ENCODE measurements at places on chromosomes 3 and 15. TPM values are rescaled to one million over a fixed set of nuclear protein-coding genes. Genes with fewer than 3 reads are reported as not detected.

GRCh38 chr3:141525814-141526213, 39.0 kb downstream of the RASA2 start:
- H3K27me3 ChIP-seq: no peaks in the 10 kb centered on the region
- H3K27ac ChIP-seq: peak overlapping the region; percentile 92
- no peak for DNase-seq
- no peak overlapping the region for H3K4me3 ChIP-seq
- peaks cover 7% of the 10 kb centered on the region for H3K36me3 ChIP-seq

GRCh38 chr3:58608648-58609047, 31.5 kb upstream of the FAM107A start:
- no peaks in the 10 kb centered on the region for H3K36me3 ChIP-seq
- no peak overlapping the region for H3K27ac ChIP-seq
- DNase-seq: no peak

SLC12A1 gene
- not detected for total RNA-seq

GOLGA8R gene
- total RNA-seq: 2.2 TPM

GRCh38 chr15:31502541-31503229, 176.1 kb downstream of the KLF13 start:
- no peak for DNase-seq
- no peak overlapping the region for H3K27ac ChIP-seq
- peaks cover 4% of the 10 kb centered on the region for H3K4me1 ChIP-seq
- H3K4me3 ChIP-seq: no peak overlapping the region
- H3K27me3 ChIP-seq: no peaks in the 10 kb centered on the region
- H3K36me3 ChIP-seq: no peaks in the 10 kb centered on the region

CHRD gene
- not detected for total RNA-seq

MITF gene
- 0.50 TPM for total RNA-seq

GRCh38 chr15:97995881-97996603, 35.5 kb downstream of the ARRDC4 start:
- DNase-seq: no peak
- H3K27ac ChIP-seq: no peak overlapping the region
- no peaks in the 10 kb centered on the region for H3K36me3 ChIP-seq
- H3K4me1 ChIP-seq: peaks cover 7% of the 10 kb centered on the region
- peak overlapping the region; percentile 0 for H3K4me3 ChIP-seq

- no peak for DNase-seq
- no peaks in the 10 kb centered on the region for H3K27me3 ChIP-seq
- H3K4me3 ChIP-seq: no peak overlapping the region
- peak overlapping the region; percentile 51 for H3K27ac ChIP-seq
Measured at GRCh38 chr15:68830141-68830785, 9.6 kb upstream of the ANP32A start.

DNA sequence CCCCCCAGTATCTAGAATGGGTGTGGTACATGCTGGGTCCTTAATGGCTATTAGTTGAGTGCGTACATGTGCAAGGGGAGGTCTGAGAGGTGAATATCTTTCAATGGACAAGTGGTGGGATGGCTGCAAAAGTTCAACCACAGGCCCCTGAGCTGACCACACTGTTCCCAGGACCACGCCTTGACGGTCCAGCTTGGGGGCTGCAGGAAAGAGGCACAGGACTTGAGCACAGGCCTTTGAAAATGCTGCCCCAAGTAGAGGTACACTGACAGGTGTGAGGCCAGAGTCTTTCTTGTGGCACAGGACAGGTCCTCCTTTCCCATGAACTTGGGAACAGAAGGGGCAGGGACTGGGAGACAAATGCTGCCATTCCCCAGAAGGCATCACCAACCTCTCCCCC, 24.0 kb downstream of the AMOTL2 start:
- H3K4me3 ChIP-seq: no peak overlapping the region
- H3K36me3 ChIP-seq: peaks cover 2% of the 10 kb centered on the region
- DNase-seq: no peak
- peaks cover 10% of the 10 kb centered on the region for H3K27me3 ChIP-seq
- H3K27ac ChIP-seq: no peak overlapping the region

ERICH6 gene
- 0.92 TPM for total RNA-seq

OR5K2 gene
- total RNA-seq: not detected

GRCh38 chr3:21644268-21644667, 106.7 kb downstream of the ZNF385D start:
- H3K4me1 ChIP-seq: no peaks in the 10 kb centered on the region
- H3K36me3 ChIP-seq: no peaks in the 10 kb centered on the region

- H3K27ac ChIP-seq: no peak overlapping the region
- H3K36me3 ChIP-seq: peaks cover 3% of the 10 kb centered on the region
- DNase-seq: no peak
- peaks cover 53% of the 10 kb centered on the region for H3K27me3 ChIP-seq
- H3K4me1 ChIP-seq: peaks cover 2% of the 10 kb centered on the region
- no peak overlapping the region for H3K4me3 ChIP-seq
Measured at GRCh38 chr15:88275804-88276203, 19.3 kb upstream of the NTRK3 start.

TMEM266 gene
- total RNA-seq: not detected

DNA sequence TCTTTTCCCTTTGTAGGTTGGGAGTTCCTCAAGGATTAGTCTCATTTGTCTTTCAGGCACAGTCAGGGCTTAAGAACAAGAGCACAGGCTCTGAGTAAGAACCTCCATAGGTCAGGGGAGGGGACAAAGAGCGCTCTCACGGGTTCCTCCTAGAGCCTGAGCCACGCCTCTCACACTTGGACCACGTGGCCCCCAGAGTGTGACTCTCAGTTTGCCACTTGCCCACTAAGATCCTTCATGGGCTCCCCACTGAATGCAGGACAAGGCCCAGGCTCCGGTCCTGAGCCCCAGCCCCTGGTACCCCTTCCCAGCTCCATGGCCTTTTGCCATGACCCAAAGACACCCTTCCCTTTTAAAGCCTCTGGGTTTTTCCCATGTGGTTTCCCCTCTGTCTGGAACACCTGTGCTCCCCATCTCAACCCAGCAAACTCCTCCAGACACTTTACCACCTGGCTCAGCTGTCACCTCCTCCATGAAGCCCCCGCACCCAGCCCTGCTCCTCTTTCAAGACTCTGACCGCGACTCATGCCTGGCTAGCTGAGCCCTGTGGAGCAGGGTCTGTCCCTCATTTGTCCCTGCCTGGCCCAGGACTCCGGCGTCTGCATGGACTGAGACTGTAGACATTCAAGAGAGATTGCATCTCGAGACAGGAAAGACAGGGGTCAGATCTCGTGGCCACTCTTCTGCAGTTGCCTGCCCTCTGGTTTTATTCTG, 32.7 kb downstream of the IQSEC1 start:
- DNase-seq: no peak
- no peak overlapping the region for H3K4me3 ChIP-seq
- H3K27me3 ChIP-seq: peaks cover 4% of the 10 kb centered on the region
- no peak overlapping the region for H3K27ac ChIP-seq
- H3K4me1 ChIP-seq: peaks cover 6% of the 10 kb centered on the region
- no peaks in the 10 kb centered on the region for H3K36me3 ChIP-seq

All from T-helper 17 cell (primary cell).